ENCODE measurements at places on chromosomes 2 and 18.

DNA sequence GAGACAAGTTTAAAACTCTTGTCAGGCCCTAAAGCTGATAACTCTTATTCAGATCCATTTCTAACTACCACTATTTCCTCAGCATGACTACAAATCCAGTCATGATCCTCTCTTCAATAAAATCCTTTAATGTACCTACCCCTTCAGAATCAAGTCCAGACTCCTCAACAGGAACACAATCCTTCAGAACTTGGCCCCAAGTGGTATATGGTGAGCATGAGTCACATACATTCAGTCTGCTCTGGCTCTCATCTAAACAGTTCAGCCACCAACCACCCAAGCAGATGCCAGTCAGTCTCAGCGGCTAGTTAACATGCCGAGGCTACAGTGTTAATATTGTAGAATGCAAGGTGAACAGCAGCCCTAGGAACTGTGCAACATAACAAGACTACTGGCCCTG, 9.7 kb downstream of the LMAN2L start:
- no peak for DNase-seq

- DNase-seq, result no peak
These were observed 53.9 kb downstream of the SH3BP4 start for GRCh38 chr2:235005603-235006259.

DNA sequence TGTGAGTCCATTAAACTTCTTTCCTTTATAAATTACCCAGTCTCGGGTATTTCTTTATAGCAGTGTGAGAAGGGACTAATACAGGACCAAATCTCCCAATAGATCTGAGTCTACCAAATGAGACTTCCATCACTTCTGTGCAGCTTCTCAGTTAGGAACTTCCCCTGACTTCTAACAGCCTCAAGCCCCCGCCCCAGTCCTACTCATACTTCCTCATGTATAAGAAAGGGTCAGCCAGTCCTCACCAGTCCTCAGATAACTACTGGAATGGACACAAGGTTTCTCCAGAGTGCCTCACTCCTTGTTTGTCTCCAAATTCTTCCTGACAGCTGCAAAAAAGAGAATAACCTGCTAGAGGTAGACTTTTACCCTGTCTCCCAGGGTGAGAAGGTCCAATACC, 19.5 kb downstream of the TTC32 start:
- no peak for DNase-seq

- DNase-seq, result no peak
These were observed 34.2 kb downstream of the MYO7B start for GRCh38 chr2:127569666-127570065.

- DNase-seq, result no peak
These were observed 239.1 kb downstream of the ALPK2 start for GRCh38 chr18:58389745-58390144.

Data from NCI-H1048 (cell line).